ENCODE measurements at places on chromosomes 2 and 18. TPM values are rescaled to one million over a fixed set of nuclear protein-coding genes. Genes with fewer than 3 reads are reported as not detected.

Gene TANC1
- total RNA-seq: 30.8 TPM

Gene ZCCHC2
- 10.9 TPM for total RNA-seq

Gene CD28
- total RNA-seq: not detected

Gene DNAH7
- 0.99 TPM for total RNA-seq

Gene NT5DC4
- not detected for total RNA-seq

Gene AFF3
- total RNA-seq: 0.50 TPM

Gene EMILIN1
- 251 TPM for total RNA-seq

Gene KANSL3
- 28.2 TPM for total RNA-seq

Gene DSC2
- total RNA-seq: under 0.01 TPM

Gene POTEC
- not detected for total RNA-seq

Gene PROKR1
- total RNA-seq: not detected

Gene LYG2
- not detected for total RNA-seq

Gene CHN1
- total RNA-seq: 203 TPM

Gene SULT1C4
- 0.26 TPM for total RNA-seq

Gene TMEM200C
- total RNA-seq: 0.17 TPM

Gene MZT2A
- 88.4 TPM for total RNA-seq

Gene AQP12B
- total RNA-seq: not detected

Gene CRYGC
- total RNA-seq: not detected

Gene OR6B2
- not detected for total RNA-seq

Gene PLB1
- total RNA-seq: 1.8 TPM

Gene MEX3C
- total RNA-seq: 39.8 TPM

Gene LCT
- total RNA-seq: under 0.01 TPM

Gene HADHA
- 144 TPM for total RNA-seq

Gene GRHL1
- 0.77 TPM for total RNA-seq

Gene CYRIA
- total RNA-seq: 10.2 TPM

Gene KLHL41
- total RNA-seq: 3.8 TPM

Gene SH3RF3
- total RNA-seq: 10.1 TPM

Gene CTAGE1
- under 0.01 TPM for total RNA-seq

Gene KCNIP3
- 1.7 TPM for total RNA-seq

Data from fibroblast of lung (primary cell).